ENCODE measurements at places on chromosomes 16 and 17. TPM values are rescaled to one million over a fixed set of nuclear protein-coding genes. Genes with fewer than 3 reads are reported as not detected.

Gene CCL13
- not detected for total RNA-seq

Gene OR1A1
- not detected for total RNA-seq

Gene ITGAD
- total RNA-seq, result not detected

Gene RNF222
- not detected for total RNA-seq

Gene TMEM235
- total RNA-seq, result not detected

Gene SPEM2
- total RNA-seq, result not detected

Gene PITPNM3
- 2.5 TPM for total RNA-seq

Gene DDX28
- total RNA-seq, result 7.2 TPM

Gene CDRT15L2
- not detected for total RNA-seq

Gene CNTNAP4
- 1.3 TPM for total RNA-seq

Gene SPATA32
- total RNA-seq, result under 0.01 TPM

Gene RAB26
- 2.0 TPM for total RNA-seq

Gene TBX6
- total RNA-seq, result 0.12 TPM

Gene RAB11FIP4
- 0.40 TPM for total RNA-seq
